Stimulated activated CD4-positive, alpha-beta T cell treated with anti-CD3 and anti-CD28 coated beads, Interleukin-4, amount 100 ng/mL, for 1 hour (primary cell): ENCODE measurements at places on chromosomes 6 and 20.

- DNase-seq = no peak
Observed at GRCh38 chr6:115514656-115515055, 546.0 kb downstream of the FRK start.

DNA sequence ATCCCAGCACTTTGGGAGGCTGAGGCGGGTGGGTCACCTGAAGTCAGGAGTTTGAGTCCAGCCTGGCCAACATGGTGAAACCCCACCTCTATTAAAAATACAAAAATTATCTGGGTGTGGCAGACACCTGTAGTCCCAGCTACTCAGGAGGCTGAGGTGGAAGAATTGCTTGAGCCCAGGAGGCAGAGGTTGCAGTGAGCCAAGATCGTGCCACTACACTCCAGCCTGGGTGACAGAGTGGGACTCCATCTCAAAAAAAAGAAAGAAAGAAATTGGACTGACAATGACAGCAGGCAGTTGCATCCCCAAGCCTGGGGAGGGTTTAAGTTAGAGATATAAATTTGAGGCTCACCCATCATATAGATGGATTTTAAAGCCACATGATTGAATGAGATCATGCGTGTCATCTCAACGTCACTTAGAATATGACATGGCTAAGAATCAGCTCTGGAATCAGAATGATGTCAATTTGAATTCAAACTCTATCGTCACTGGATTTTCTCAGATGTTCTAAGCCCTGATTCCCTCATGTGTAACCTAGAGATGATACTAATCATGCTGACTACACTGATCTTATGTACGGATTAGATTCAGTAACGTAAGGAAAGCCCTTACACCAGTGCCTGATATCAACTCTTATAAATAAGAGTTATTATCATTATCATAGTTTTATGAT lies 534.0 kb upstream of the JARID2 start:
- no peak for DNase-seq

DNA sequence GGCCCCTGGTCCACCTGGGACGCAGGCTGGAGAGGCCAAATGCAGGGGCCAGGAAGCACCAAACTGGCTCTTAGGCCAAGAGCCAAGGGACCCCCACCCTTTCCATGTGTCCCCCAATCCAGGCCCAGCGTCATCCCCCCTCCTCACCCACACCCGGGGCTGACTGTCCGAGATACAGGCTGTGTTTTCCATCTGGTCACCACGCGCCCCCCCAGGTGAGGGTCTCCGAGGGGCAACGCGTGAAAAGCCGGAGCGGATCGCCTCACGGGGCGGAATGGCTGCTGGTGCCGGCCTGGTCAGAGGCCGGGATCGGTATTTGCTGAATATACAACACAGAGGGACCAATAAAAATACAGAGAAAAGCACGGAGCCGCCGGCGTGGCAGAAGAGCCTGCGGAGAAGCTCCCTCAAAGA lies 5.2 kb upstream of the ABHD16B start:
- no peak for DNase-seq

DNA sequence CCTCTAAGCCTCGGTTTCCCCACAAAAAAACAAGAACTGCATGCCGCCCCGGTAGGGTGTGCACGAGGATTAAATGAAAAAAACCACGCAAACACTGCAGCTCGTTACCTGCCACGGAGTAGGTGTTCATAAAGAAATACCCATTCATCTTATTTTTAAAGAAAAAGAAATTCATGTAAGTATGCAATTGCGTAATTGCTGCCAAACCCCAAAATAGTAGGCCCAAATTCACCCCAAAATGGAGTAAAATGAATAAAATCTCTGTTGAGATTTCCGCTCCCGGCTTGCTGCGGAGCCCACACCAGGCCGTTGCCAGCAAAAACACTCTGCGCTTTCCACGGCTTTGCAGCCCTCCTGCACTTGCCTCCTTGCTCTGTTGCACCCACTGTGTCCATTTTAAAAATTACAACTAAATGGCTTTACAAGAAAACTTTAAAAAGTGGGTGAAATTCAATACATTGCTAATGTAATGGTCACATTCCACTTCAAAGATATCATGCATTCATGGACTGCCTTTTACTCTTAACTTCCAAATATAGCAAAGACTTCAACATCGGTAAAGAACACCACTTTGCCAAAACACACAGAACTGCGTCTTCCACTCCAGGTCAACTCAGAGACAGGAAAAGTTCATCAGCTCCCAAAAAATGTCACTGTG lies 125.0 kb downstream of the ZMYND8 start:
- DNase-seq = no peak
